ENCODE measurements at places on chromosomes 1 and 21.

- DNase-seq = no peak
Measured at GRCh38 chr1:41222496-41222895, 19.6 kb downstream of the SCMH1 start.

- no peak for DNase-seq
Measured at GRCh38 chr1:204520834-204521709, 4.9 kb downstream of the MDM4 start.

GRCh38 chr1:221541296-221541695, 200.6 kb downstream of the DUSP10 start:
- DNase-seq = no peak

GRCh38 chr1:50333595-50333974, 89.7 kb downstream of the DMRTA2 start:
- no peak for DNase-seq

DNA sequence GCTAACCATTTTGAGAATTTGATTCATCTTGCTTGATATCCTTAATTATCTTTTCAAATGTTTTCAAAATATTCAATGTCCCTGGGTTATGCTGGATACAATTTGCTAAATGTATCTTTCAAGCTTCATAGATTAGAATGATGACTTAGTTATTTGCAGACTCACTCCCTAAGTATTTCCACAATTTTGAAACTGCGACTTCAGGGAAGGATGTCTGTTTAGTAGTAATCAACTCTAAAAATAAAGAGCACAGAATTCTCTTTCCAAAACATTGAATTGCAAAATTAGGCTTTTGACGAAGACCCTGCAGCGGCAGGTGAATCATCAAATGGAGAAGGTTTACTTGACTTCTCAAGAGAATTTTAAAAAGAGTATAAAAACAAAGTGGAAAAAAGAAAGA, 14.2 kb downstream of the RGS1 start:
- no peak for DNase-seq

- DNase-seq = no peak
Measured at GRCh38 chr1:232534552-232535517, 95.1 kb downstream of the SIPA1L2 start.

GRCh38 chr1:206449565-206449964, 20.7 kb upstream of the IKBKE start:
- DNase-seq = no peak

DNA sequence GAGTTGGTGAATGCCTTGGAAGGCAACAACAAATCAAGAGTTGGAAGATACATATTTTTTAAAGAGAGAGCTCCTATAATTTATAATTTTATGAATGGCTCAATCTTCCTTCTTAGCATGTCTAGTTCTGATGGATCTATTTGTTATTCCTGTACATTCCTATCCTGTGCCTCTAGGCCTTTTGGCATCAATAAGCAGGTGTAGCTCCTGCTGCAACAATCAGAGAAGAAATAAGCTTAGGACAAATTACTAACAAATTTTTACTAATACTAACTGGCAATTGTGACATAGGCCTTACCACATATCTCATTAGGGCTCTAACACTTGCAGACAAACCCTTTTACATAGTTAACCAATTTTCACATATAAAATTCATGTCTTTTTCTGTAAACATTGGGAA, 682.0 kb downstream of the LTN1 start:
- DNase-seq = no peak

DNA sequence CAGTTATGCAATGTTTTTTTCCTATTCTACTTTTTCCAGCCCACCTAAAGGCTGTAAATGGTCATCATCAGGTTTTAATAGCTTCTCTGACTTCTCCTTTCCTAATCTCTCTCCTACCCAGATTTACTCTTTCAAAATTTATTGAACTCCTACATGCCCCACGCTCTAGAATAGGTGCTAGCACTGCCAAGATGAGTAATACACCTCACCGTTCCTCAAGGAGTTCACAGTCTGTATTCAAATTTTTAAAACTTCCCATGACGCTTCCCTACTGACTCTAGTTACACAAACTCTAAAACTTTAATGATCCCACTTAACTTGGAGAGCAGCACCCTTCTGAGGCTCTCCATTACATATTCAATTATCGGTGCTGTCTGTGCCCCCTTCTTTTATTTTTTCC, 51.6 kb downstream of the ALG14 start:
- no peak for DNase-seq

DNA sequence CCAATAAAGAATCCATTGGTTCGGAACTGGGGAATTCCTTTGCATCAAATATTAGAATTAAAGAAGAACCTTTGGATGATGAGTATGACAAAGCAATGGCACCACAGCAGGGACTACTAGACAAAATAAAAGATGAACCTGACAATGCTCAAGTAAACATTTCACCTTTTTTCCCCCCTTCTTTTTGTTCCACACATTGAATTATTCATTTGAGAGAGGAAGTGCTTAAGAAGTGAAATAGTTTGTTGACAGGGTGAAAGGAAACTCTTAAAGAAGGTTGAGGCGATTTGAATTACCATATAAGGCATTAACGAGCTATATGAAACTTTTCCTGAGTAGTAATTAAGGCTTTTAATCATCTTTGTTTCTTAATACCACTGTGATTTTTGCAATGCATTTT, 93.1 kb downstream of the ZMYM4 start:
- DNase-seq = no peak

DNA sequence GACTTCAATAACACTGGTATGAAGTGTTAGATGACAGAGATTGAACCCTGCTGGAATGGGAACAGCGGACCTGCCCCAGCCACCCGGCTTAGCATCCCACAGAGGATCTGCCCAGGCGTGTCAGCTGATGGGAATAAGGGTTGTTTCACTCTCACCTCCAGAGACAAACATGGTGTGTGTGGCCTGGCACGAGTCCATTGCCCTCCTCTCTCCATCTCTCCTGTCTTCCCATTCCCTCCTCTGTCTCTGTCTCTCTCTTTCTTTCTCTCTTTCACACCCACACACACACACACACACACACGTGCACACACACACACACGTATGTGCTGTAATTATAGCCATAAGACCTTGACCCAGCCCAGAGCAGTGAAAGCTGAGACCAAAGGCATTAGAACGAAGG, 200.2 kb downstream of the HIVEP3 start:
- DNase-seq = no peak

DNA sequence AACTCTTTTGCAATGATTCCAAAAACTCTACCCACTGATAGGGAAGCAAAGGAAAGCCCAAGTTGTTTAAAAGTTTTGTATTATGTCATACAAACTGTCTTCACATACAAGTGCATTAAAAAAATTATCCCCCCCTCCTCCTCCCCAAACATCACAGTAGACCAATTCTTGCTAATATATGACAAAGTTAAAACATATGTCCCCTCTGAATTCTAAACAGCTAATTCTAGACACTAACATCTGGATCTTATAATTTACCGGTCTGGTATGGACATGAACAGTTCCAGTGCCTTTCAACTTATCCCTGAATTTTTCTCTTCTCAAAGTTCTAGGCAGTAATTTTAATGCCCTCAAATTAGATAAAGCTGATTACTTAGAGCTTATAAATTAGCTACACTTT, 13.4 kb downstream of the RIT1 start:
- no peak for DNase-seq

DNA sequence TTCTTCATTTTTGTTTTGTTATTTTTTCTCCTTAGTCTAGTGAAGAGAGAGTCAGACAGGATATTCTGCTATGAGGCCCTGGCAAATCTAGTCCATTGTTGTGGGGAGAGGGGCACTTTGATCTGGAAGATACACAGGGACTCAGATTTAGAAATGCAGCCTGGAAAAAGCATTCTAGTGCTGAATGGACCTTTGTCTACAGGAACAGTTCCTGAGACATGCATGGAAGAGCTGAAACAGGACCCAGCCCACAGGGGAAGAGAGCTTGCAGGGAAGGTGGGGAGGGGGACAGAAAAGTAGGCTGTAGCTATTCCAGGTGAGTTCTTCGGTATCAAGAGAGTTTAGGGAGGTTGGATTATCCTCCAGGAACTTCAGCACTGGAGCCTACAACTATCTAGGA, 98.5 kb downstream of the AKT3 start:
- no peak for DNase-seq

GRCh38 chr1:168102487-168102886, 34.2 kb downstream of the GPR161 start:
- DNase-seq = no peak

DNA sequence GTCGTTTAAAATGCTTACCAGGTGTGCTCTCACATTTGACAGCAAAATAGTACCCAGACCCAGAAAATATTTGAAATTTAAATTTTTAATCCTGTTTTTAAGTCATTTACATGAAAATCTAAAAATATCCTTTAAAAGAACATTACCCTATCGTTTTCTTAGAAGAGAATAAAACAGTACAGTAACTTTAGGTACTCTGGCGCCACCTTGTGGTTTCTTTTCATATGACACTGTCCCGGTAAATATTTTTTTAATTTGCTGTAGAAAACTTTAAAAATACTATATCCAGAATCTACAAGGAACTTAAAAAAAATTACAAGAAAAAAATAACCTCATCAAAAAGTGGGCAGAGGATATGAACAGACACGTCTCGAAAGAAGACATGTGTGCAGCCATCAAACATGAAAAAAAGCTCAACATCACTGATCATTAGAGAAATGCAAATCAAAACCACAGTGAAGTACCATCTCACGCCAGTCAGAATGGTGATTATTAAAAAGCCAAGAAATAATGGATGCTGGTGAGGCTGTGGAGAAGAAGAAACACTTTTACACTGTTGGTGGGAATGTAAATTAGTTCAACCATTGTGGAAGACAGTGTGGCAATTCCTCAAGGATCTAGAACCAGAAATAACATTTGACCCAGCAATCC, 129.2 kb downstream of the RGS21 start:
- no peak for DNase-seq

DNA sequence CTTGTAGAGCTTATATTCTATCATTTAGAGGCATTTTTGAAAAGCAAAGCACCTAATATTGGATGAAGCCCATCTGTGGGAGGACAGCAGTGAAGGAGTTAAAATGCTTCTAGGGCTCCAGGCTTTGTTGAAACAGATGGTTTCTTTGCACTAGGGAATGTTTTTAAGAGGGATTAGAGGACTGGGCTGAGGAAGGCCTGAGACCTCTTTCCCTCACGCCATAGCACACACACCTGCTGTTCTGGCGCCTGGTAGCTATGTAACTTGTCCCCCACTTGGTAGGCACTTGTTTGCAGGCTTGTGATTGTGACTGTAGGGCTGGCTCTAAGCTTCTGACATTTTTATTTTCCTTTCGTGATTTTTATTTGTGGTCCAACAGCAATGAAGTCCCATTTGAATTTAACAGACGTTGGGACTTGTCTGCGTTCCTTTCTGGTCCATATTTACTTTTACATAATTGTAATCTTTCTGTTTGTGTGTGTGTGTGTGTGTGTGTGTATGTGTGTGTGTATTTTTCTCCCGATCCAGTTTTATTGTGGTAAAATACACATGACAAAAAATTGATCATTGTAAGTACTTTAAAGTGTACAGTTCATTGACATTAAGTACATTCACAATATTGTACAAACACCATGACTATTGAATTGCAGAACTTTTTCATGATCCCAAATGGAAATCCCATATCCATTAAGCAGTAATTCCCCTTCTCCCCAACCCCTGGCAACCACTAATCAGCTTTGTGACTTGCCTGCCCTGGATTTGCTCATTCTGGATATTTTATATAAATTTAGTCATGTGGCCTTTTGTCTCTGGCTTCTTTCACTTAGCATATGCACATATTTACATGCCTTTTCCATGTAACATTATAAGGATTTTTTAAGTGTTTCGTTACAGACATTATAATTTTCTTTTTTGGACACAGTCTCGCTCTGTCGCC, 33.5 kb upstream of the MACF1 start:
- DNase-seq = no peak

DNA sequence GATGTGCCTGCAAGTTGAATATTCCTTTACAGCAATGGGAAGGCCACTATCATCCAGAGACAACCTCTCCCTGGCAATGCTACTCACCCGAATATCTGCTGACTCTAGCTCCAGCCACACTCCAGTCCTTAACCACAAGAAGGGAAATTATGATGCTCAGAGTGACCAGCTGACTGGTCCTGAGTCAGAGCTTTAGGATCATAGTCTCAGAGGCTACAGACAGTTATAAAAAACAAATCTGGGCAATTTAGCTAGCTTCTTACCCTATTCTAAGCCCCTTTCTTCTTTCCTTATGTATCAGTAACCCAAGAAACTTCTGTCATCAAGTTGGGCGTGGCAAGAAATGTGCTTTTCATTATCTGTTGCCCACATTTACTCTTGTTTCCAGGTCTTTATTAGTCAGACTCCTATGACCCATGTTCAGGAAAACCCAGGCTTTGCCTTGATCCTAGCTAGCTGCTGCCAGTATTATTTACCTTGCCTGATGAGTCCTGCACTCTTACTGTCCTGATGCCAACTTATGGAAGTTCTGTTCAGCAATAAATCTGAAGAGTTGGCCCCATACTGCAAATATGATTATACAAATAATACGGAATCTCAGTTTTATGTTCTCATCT, 207.0 kb downstream of the TTLL7 start:
- DNase-seq = no peak

DNA sequence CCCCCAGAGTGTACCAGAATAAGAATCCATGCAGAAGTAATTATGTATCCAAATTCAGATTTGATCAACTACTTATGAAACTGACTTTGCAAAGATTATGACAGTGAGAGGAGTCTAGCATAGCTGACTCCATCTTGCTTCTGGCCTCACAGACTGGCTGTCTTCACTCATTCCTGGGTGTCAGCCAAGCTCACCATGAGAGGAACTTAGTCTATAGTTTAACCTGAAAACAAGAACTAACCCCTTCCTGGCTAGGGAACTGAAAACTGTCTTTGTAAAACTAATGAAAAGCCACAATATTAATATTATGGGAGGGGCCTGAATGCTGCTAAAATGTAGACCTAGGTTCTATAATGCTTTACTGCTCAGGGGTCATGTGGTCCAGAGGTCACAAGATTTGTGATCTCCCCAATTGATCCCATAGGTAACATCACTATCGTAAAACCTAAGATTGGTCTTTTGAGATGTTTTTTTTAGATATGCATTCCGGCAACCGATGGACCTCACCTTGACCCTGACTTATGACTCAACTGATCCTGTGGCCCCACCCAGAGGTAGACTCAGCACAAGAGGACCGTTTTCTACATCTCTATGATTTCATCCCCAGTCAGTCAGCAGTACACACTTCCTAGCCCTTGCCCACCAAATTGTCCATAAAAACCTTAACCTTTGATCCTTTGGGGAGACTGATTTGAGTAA, 55.2 kb downstream of the ATP1B1 start:
- no peak for DNase-seq

DNA sequence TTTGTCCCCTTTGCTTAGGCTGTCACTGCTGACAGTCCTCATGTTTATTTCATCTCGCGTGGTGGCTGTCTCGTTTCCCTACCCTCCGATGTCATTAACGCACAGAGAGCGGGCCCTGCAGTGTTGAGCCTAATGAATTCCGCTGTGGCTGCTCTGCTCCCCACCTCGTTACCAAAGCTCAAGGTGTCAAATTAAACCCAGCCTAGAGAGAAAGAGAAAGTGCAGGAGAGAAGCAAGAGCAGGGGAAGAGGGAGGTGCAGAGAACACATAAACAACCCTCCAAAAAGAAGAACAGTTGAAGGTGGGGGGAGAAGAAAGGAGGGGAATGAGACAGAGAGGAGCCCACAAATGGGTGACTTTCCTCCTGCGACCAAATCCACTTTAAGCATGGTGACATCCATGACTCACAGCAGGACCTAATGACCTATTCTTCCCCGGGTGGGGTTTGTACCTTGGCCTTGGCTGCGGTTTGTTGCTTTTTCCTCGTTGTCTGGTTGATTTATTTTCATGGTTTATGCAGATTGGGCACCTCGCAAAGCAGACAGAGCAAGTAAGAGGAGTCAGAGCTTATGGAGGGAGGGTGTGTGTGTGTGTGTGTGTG, 92.5 kb downstream of the PBX1 start:
- DNase-seq = no peak

GRCh38 chr1:234396092-234396491, 22.8 kb downstream of the COA6 start:
- no peak for DNase-seq

- no peak for DNase-seq
Measured at GRCh38 chr21:25179116-25179515, 428.2 kb downstream of the MRPL39 start.

All from thoracic aorta (tissue), 2 donors.